ENCODE measurements at places on chromosomes 3 and 15.
A peak's percentile ranks its signal among the peaks of the same experiment; 100 is the strongest.

DNA sequence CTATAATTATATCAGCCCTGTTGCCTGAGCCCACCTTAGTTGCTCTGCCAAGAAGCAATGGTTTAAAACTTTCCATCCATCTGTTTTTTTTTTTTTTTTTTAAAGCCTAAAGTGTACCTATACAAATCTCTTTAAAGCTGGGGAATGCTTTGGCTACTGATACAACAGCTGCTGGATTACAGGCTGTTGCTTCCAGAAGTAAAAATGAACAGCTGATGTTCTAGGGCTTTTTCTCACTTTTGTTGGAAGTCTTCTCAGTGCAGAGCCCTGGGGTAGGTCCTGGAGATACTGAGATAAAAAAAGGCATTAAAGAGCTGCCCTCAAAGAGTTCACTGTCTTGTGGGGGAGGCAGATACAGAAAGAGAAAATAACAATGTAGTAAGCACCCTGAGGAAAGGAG is 218.1 kb downstream of the NLGN1 start:
- no peak for DNase-seq

- no peak for DNase-seq
Observed at GRCh38 chr3:87920549-87920948, 138.3 kb downstream of the CGGBP1 start.

DNA sequence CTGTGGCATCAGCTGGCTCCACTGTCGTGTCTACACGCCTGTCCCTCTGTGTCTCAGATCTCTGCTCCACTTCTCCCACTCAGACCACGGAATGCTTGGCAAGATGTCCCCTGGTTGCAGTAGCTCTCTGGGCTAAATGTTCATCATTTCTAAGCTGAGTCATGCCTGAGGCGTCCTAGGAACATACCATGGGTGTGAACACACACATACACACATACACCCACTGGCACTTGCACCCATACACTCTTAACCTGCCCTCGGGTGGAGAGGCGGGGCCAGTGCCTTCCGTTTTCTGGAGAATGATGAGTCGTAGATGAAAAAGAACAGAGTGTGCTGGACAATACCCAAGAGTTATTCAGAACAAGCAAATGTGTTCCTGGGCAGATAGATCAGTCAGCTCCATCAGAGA is 72.4 kb downstream of the SENP2 start:
- no peak for DNase-seq

DNA sequence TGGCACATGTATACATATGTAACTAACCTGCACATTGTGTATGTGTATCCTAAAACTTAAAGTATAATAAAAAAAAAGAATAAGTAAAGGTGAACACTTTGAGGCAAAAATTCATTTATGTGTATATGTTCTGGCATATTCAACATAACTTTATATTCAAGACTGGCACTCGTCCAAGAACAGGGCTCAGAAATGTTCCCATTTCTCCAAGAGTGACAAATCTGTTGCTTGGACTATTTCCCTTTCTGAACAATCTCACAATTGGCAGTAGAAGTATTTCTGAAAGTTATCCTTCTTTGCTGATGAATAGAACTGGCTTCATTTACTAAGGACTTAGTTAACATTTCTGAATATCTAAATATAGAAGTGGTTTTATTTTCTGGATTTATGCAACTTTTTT is 212.8 kb downstream of the ADAMTSL3 start:
- DNase-seq: no peak

- DNase-seq: no peak
Observed at GRCh38 chr3:47399531-47400270, 18.9 kb downstream of the PTPN23 start.

GRCh38 chr3:51384055-51384725 is 901 bp upstream of the MANF start:
- DNase-seq: no peak

- DNase-seq: no peak
Observed at GRCh38 chr15:67134871-67135492, 69.6 kb downstream of the SMAD3 start.

DNA sequence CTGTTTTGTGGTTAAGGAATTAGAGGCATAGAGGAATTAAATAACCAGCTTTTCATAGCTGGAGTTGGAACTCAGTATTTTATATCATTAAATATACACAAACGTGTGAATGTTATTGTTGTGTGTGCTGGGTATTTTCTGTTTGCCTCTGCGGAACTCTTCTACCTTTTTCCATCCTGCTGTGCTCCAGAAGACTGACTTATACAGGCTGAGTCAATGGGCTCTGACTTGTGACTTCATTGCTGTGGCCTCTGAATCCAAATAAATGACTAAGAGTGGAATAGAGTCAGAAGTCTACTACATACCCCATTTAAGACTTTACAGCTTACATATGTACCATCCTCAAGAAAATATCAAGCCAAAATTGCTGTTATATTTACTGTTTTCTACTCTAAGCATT is 17.6 kb downstream of the ARIH1 start:
- DNase-seq: no peak

DNA sequence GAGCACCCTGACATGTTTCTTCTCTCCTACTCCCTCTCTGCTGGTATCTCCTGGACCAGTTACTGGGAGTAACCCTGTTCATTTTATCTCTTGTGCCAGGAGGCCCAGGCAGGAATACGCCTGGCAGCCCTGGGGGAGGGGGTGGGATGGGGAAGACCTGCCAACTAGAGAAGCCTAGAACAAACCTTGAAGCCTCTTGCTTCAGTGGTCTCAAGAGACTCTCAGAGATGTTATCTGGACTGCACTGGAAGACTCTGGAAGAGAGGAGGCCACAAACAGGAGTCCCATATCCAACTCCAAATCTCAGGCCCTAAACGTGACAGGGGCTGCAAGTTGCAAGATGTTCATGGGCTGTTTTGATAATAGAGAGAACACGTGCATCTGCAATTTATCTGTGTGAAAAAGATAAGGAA is at the start of gene EPB42:
TSS of gene EPB42 (minus strand) at position 28 of the 413 bp plus-strand sequence. CDS start 193 bp downstream, outside the sequence.
- no peak for DNase-seq

- DNase-seq: no peak
Observed at GRCh38 chr3:57986261-57986660, 22.0 kb upstream of the FLNB start.

DNA sequence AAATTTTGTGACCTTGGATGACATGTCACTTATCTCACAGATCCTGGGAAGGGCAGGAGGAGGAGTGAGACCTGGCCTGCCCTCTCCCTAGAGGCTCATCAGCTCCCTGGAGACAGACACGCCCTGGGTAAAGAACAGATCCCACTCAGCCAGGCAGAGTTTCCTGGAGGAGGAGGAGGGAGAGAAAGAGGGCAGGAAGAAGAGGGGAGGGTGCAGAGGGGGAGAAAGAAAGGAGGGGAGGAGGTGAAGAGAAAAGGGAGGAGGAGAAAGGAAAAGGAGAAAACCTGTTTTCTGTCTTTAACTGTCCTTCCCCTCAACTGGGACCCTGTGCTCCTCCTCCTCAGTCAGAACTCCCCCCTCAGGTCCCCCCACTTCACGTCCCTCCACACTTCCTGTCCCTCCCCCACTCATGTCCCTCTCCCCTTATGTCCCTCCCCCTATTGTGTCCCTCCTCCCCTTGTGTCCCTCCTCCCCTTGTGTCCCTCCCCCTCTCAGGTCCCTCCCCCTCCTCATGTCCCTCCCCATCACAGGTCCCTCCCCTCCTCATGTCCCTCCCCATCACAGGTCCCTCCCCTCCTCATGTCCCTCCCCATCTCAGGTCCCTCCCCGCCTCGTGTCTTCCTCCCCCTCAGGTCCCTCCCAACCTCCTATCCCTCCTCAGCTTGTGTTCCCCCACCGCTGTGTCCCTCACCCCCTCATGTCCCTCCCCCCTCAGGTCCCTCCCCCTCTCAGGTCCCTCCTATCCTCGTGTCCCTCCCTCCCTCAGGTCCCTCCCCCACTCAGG is 52.3 kb upstream of the CGNL1 start:
- DNase-seq: no peak

DNA sequence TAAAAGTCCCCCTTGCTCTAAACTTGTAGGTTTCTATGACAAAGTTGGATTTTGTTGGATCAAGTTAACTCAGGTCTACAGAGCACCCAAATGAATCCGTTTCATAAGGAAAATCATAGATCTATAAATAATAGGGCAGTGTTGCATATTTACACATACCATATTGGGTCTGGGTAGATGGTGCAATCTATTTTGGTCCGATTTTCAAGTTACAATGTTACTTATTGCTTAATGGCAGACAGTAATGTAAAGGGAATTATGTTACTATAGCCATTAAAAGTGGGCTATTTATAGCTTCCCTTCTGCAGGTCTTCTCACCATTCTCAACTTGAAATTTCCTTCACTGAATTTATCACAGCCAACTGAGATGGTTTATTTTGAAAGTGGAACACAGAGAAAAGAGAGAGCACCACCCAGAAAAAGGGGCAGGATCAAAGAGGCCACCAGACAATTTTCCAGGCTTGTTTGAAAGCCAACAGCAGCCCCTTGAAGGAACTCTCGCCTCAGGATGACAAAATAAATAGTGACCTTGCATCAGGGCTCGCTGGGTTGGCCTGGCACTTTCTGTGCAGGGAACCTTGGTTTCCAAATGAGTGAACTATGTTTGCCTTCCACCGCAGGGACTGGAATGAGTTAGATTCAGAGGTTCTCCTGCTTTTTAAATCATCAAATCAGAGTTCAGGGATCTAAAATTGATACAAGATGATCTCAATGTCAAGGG is 260.2 kb upstream of the HES1 start:
- no peak for DNase-seq

DNA sequence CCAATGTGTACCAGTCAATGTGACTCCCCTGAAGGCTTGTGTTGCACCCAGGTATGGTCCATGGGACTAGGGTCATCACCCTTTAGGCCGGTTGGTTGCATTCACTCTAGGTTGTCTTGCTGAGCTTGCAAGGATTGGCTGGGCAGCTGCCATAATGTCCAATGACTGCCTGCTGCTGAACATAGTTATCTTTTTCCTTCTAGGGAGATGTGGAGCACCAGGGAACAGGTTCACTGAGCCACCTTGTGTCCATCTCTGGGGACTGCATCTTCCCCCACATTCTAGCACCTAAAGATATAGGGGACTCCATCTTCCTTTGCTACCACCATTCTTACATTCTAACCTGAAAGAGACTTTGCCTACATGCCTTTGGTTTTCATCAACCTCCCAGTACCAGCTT is 580.4 kb upstream of the TBL1XR1 start:
- DNase-seq: peak; percentile 26

DNA sequence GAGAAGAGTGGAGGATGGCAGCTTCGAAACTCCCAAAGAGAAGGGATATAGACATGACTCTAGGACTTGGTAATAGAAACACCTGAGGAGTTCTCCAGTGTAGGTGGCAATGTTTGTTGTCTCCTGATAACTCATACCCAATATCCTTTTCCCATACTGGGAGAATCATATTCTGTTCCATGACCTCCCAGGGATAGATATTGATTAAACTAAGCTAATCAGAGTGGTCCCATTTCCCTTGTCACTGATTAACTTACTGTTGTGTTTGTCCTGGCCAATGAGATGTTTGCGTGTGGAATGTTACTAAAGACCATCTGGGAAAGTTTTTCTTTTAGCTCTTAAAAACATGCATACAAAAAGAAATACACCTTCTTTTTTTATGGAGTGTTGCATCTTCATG is 85.6 kb downstream of the RPL22L1 start:
- no peak for DNase-seq

GRCh38 chr15:67185051-67185450 is 69.4 kb downstream of the AAGAB start:
- DNase-seq: no peak

DNA sequence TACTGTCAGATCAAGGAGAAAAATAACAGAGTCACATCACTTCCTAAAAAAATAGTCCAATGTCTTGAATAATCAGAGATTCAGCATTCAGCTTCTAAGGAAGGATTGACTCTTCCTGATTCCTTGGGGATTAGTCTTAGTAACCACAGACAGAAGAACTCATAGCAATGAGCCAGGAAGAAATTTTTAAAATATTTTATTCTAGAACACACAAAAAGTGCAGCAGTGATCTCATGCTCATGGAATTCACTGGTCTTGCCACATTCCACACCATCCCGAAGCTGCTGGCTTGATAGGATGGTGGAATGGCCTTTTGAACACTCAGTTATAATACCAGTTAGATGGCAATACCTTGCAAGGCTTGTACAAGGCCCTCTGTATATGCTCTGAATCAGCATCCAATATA is 43.0 kb upstream of the ABI3BP start:
- no peak for DNase-seq

- no peak for DNase-seq
Observed at GRCh38 chr3:78312851-78313250, 1273.0 kb downstream of the ROBO2 start.

DNA sequence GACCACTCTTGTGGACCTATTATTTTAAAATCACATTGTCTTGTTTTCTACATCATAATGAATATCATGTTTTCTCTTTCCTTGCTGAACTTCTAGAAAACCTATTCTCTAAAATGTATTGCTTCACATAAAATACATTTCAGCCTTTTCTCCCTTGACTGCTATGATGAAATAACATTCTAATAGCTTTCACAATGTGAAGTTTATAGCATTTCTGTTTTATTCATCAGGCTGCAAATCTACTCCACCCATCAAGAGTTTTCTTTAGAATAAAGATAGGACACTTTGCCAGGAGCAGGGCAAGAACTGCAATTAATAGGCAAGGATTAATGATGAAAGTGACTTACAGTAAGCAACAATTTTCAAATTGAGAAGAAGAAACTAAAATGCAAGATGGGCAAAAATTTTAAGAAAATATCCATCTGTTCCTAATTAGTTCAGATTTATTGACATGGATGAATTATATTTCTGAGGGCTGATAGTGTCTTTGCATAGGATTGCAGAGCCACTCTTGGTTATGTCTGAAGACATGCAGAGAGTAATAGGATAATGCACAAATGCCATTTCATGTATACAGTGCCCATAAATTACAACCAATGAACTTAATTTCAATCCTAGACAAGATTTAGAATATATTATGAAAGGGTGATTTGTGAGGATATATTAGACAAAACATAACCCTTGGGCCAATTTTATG is 21.7 kb downstream of the LEKR1 start:
- DNase-seq: no peak

DNA sequence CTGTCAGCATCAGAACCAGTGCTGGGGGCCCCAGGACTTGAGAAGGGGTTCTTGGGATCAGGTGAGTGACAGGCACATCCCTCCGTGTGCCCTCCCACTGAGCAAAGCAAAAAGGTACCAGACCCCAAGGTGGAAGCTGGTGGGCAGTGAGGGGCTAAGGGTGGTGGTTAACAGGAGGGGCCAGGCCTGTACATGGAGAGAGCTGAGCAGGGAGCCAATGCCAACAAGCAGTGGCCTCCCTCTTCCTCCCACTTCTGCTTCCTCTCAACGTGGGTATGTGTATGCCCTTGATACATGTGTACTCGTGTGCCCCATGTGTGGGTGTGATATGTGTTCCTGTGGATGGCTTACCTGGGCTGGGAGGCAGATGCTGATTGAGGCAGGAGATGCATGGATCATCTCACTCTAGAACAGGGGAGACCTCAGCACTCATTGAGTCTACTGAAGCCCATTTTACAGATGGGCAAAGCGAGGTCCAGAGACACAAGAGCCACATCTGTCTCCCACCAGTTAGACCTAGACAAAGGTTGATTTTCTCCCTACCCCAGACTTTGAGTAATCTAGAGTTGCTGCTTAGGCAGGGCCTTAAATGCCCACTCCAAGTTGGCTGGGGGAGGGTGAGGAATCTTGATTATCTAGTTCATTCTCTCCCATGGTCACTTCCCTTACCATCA is 945 bp downstream of the VIPR1 start:
- DNase-seq: no peak

Data from CD4-positive, alpha-beta T cell treated with Interleukin-4 for 4 hours (primary cell).